Activated naive CD8-positive, alpha-beta T cell treated with anti-CD3 and anti-CD28 coated beads for 36 hours (primary cell): ENCODE measurements at places on chromosomes 1 and 21. TPM values are rescaled to one million over a fixed set of nuclear protein-coding genes. Genes with fewer than 3 reads are reported as not detected.

The RBM11 gene
- total RNA-seq: 3.8 TPM

The CBR1 gene
- total RNA-seq: 43.7 TPM

The SPATA21 gene
- total RNA-seq: not detected

The CSF3R gene
- 0.06 TPM for total RNA-seq

The TMEM82 gene
- total RNA-seq: not detected

The RORC gene
- total RNA-seq: 0.12 TPM

The CACNA1E gene
- 0.04 TPM for total RNA-seq
